HFFc6 (cell line): ENCODE measurements at places on chromosomes 3 and 15. TPM values are rescaled to one million over a fixed set of nuclear protein-coding genes. Genes with fewer than 3 reads are reported as not detected.

DNA sequence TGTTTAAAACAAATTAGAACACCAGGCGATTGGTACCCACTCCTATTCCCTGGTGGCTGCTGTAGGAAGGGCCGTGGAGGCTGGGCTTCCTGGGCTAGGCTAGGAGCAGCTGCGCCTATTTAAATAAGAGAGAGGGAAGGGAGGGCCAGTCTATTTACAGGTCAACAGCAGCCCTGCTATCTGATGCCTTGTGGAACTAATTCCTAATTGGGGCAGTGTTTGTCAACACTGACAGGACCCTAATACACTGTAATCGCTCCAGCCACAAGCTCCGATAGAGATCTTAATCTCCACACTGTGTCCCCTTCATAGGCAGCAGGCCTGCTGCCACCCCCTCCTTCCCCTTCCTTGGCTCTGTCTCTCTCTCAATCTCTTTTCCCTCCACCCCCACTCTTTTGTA, 116.9 kb upstream of the SOX14 start:
- no peak for DNase-seq

DNA sequence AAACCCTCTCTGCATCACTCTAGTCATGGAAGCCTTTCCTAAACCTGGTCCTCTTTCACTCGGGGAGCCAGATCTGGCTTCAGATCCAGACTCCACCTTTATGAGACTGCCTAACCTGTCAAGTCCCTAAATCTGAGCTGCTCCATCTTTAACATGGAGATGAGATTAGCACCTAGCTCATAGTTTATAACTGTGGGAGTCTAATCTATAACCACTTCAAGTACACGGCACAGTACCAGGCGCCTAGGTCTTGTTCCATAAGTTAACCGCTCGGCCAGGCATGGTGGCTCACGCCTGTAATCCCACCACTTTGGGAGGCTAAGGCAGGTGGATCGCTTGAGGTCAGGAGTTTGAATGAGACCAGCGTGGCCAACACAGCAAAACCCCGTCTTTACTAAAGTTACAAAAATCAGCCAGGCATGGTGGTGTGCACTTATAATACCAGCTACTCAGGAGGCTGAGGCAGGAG, 30.3 kb downstream of the TPM1 start:
- peak; percentile 44 for DNase-seq

GRCh38 chr3:195153130-195153529, 117.8 kb downstream of the XXYLT1 start:
- no peak for DNase-seq

DNA sequence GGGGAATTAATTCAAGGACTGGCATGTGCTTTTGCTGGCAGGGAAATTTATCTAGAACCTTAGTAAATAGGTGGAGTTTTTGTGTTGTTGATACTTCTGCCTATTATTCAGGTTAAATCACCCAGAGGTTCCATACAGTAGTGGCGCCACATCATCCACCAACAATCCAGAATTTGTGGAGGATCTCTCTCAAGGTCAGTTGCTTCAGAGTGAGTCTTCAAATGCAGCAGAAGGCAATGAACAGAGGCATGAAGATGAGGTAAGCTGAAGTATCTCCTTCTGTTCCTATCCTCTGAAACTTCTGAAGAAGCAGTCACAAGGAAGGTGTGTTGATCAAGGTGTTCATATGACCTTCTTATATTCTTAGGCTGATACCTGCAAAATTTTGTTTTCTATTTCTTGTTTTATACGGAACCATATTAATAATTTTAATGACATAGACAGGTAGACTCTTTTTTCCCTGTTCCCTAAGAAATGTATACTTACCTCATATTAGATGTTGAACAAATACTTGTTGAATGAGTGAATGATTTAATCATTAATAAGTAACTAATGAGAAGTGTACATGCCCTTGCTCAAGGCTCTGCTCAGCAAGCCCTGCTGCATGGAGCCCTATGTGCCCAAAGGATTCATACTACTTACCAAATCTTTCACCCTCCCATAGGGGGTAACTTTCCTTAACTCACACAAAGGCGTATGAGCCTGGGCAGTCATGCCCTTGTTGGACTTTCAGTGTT, 43.6 kb downstream of the HMG20A start:
- peak; percentile 42 for DNase-seq

The GNAT1 gene
- not detected in 3 replicates for total RNA-seq

The PLA2G4B gene
- 2.1 to 3.1 TPM (median 2.3 TPM) in 3 replicates for total RNA-seq

- DNase-seq, result no peak
These were observed 312.2 kb upstream of the SLCO3A1 start for GRCh38 chr15:91541286-91541685.

GRCh38 chr3:152910966-152911365, 76.0 kb downstream of the P2RY1 start:
- DNase-seq, result no peak

- DNase-seq, result peak; percentile 97
These were observed 65.8 kb upstream of the GSK3B start for GRCh38 chr3:120160050-120160449.

The LRTM1 gene
- total RNA-seq, result not detected in 3 replicates

- DNase-seq, result no peak
These were observed 65.6 kb upstream of the PRICKLE2 start for GRCh38 chr3:64290864-64291263.

The TNFSF10 gene
- 0.17 TPM in 1 of 3 replicates, not detected in the others for total RNA-seq

GRCh38 chr15:64006642-64007041, 39.6 kb downstream of the DAPK2 start:
- no peak for DNase-seq

DNA sequence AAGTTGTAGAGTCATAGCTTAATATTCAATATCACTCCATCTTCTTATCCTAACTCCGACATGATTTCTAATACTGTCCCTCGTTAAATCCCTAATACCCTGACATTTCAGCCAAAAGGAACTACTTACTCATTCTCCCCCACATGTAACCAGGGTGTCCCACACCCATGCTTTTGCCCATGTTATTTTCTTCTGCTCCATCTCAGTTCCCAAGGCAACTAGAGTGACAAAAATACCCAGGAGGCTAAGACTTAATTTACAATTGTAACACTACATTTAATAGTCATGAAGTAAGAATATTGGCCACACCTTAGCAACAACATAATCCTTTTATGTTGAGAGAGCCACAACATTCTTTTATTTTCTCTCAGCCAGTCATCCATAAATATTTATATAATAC, 248.5 kb upstream of the TGFBR2 start:
- DNase-seq, result peak; percentile 62

GRCh38 chr3:102441832-102442231, 7.0 kb downstream of the ZPLD1 start:
- DNase-seq, result no peak

GRCh38 chr3:128317698-128318231, 148.9 kb downstream of the DNAJB8 start:
- DNase-seq, result no peak

- DNase-seq, result peak; percentile 72
These were observed 15.4 kb downstream of the NR2C2 start for GRCh38 chr3:14962762-14963161.

The FANCD2OS gene
- not detected in 3 replicates for total RNA-seq

The PLA2G4E gene
- total RNA-seq, result not detected in 3 replicates

GRCh38 chr3:29887451-29887850, 606.6 kb downstream of the RBMS3 start:
- DNase-seq, result peak; percentile 61
